ENCODE measurements at places on chromosomes 5 and 9.
A peak's percentile ranks its signal among the peaks of the same experiment; 100 is the strongest.

- DNase-seq = peak; percentile 35
Measured at GRCh38 chr9:98922721-98923435, 20.8 kb upstream of the COL15A1 start.

DNA sequence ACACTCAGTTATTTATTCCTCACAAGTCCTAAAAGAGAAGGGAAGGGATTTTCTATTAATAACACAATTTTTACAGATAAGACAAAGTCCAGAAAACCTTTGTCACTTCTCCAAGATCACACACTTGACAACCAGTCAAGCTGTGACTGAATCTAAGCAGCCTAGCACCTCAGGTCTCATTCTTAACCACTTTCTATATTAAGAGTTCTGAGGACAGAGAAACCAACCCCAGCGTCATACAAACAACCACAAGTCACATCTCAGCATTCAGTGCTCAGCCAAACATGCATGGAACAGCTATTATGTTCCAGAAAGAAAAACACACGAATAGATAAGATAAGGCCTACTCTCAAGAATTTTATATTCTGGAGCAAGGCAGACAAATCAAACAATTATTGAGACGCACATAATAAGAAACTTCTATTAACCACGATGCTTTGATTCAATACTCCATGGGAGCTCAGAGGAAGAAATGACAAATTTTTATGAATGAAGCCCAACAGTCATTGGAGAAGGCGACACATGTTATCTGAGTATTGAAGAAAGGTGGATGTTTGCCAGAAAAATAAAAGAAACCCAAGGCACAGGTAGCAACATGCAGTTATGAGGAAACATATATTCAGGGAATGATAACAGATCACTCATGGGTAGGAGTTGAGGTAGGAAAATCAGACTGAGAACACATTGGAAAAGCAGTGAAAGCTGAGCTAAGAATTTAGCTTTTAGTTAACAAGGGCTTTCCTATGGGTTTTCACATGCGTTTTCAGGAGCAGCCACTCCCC is 113.1 kb downstream of the HTR4 start:
- no peak for DNase-seq

DNA sequence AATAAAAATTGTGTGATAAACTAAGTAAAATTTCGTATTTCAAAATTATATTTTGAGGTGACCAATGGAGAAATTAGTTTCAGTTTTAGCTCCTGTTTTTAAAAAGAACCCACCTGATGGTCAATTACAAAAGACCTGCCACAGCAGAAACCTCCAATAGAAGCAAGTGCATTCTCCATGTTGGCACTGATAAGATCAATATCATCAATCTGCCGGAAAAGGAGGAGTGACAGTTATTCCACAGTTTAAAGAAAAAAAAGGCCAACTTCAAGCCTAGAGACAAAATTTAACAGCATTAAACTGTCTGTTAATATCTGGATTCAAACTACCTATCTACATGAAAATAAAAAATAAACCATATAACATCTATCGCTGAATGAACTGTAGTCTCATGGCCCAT is 67.7 kb downstream of the SPTLC1 start:
- no peak for DNase-seq

DNA sequence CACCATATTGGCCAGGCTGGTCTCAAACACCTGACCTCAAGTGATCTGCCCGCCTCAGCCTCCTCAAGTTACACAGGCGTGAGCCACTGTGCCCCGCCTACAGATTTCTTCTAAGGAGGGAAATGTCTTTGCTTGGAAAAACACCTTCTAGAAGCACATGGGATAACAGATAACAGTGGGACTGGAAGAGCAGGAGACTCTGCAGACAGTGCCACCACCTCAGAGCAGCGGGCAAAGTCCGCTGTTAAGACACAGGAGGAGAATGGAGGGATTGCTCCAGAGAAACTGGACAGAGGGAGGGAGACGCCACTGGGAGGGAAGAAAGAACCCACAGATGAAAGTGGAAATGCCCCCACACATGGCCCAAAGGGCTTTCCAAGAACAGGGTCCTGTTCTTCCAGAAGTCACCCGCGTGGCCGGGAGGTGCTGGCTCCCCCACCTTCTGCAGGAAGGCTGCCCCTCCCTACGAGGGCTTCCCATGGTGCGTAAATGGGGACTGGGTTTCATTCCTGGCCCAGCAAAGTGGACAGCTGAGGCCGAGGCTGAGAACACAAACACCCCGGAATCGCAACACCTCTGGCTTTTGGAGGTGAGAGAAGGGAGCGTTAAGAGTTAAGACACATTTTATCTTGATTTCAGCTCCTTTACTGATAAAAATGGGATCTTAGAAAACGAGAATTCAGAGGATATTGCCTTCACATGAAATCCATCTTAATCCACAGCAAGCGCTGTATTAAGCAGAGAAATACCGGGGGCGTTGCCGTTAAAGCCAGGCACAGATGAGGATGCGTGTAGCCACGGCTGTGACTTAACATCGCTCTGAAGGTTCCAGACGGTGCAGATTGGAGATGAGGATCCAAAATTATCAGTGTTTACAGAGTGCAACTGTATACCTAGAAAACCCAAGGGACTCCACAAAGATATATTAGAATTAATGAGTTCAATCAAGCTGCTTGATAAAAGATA is 11.2 kb downstream of the ADAMTS2 start:
- DNase-seq = no peak

DNA sequence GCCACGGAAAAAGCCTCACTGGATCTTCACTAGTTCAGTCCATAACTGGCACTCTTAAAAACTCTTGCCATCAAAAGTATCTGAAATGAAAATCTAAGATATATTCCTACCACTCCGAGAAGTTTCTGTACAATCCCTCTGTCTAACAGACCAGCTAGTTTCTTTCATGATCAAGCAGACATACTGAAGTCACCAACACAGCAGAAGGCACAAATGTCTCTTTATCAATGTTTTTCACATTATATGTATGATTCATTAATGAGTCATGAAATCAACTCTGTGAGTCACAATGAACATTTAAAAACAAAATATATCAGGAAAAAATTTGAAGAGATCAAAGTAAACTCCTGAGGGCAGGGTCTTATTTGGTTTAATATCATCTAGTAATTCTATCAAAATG is 50.8 kb downstream of the F2R start:
- DNase-seq = no peak

GRCh38 chr5:110752953-110753352 is 14.1 kb downstream of the SLC25A46 start:
- no peak for DNase-seq

GRCh38 chr5:38515646-38516045 is 40.8 kb downstream of the LIFR start:
- DNase-seq = peak; percentile 47

- DNase-seq = no peak
Measured at GRCh38 chr9:83511051-83511450, 27.1 kb downstream of the FRMD3 start.
